ENCODE measurements at places on chromosomes 3 and 15.

DNA sequence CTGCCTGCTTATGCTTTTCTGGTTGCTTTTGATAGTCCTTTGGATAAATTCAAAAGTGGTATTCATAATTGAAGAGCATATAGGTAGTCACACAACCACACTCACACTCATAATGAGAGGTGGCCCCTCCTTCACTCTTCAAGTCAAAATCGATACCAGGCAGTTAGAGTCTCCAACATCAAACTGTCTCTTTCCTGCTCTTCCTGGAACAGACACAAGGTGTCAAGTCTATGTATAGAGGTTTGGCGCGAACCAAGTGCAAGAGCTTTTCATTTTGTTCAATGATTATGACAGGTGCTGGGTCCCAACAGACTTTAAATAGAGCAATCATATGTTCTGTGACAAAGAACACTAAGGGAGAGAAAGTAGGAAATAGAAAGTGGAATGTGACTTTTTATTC is 29.9 kb upstream of the RGMA start:
- no peak for DNase-seq

DNA sequence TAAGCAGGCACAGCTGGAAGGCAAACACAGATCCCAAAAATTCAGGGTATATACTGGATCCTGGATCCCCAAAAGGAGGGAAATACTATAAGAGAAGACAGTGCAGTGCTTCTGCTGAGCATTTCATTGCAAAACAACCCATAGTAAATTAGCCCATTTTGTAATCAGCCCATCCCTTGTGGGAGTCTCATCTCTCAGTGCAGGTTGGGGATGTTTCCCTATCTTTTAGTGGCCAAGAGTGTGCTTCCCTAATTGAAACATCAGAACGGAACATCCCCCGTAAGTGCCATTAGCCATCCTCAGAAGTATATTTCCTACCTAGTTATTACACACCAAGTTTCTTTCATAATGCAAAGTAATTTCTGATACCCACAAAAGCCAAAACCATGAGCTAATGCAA is 11.2 kb upstream of the MTMR14 start:
- no peak for DNase-seq

DNA sequence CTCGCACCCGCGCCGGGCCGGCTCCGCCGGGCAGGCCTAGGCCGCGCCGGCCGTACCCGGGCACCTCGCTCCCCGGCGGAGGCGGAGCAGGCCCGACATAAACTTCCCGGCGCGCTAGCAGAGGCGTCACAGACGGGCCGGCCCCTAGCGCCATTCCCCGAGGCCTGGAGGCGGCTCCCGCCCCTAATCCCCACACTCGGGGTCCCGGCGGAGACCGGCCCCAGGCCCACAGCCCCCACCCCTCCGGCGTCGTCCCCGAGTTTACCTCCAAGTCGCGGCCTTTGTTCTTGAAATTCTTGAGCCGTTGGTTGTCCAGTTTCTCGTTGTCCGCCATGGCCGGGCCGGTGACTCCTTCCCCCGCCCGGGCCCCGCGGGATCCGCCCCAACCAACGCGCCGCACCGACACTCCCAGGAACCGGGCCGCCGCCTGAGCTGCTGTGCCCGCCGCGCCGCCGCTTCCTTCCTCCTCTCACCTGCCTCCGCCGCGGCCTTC is 376 bp downstream of the KPNA4 start:
- no peak for DNase-seq

GRCh38 chr15:58627701-58628100 is 121.8 kb downstream of the ADAM10 start:
- DNase-seq = no peak

DNA sequence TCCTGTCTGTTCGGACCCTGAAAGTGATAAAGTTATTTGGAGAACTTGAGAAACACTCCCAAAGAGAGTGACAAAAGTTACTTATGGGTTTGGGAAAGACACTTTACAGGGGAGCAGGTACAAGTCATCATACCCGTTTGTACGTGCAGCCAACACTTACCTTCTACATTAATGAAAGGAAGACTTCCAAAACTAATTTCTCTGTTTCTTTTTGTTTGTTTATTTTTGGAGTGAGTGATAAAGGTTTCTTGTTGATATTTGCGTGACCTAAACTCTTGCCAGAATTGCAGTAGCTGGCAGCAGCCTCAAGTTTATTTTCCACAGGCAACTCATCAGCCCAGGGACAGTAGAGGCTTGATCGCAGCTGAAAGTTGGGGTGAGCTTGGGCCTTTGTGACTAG is 8.4 kb downstream of the ABHD2 start:
- DNase-seq = no peak

- peak; percentile 39 for DNase-seq
These were observed 121.0 kb downstream of the GREM1 start for GRCh38 chr15:32838820-32839219.

DNA sequence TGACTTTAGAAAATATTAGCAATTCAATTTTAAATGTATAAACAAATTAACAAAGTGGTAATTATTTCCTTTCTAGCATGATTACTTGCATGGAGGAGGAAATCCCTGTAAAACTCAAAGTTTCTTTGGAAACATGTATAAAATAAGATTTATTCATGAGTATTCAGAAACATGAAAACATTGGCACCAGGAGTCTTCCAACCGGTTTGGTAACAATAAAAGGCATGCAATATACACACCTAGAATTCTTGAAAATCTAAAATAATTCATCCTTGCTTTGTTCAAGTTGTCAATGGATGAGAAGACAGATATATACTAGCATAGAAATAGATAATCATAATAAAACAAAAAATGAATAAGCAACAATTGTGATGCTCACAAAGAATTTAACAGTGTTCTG is 76.4 kb downstream of the ZPLD1 start:
- no peak for DNase-seq

DNA sequence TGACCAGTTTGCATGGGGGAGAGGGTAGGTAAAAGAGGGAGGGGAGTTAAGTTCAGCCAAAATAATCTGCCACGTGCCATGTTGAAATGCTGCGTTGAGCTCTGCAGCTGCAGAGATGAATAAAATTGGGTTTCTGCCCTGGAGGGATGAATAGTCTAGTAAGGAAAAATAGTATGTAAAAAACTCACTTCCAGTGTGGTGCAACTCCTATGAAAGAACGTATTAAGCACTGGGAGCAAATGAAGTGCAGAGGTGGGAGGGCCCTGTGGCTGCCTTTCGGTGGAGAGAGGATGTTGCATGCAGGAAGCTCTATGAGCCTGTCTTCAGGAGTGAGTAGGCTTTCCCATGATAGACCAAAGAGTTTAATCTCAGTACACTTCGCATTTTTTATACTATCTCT is 8.6 kb downstream of the CEP63 start:
- DNase-seq = no peak

- no peak for DNase-seq
These were observed 325.8 kb downstream of the KCNH8 start for GRCh38 chr3:19473971-19474580.

DNA sequence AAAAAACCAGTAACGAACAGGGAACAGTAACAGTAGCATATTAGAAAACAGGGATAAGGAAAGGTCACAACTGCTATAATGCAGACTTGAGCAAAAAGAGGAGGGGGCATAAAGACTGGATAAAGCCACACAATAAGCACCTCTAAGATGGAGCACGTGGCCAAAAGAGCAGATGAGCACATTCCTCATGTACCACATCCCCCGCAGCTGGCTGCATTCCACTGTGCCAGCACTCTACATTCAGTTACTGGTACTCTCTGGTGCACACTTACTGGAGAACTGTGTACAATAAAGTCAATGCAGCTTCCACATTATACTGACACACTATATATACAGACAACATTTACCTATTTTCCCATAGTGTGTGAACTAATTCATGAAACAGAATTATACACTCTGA is 64.7 kb downstream of the UBE3A start:
- DNase-seq = no peak

DNA sequence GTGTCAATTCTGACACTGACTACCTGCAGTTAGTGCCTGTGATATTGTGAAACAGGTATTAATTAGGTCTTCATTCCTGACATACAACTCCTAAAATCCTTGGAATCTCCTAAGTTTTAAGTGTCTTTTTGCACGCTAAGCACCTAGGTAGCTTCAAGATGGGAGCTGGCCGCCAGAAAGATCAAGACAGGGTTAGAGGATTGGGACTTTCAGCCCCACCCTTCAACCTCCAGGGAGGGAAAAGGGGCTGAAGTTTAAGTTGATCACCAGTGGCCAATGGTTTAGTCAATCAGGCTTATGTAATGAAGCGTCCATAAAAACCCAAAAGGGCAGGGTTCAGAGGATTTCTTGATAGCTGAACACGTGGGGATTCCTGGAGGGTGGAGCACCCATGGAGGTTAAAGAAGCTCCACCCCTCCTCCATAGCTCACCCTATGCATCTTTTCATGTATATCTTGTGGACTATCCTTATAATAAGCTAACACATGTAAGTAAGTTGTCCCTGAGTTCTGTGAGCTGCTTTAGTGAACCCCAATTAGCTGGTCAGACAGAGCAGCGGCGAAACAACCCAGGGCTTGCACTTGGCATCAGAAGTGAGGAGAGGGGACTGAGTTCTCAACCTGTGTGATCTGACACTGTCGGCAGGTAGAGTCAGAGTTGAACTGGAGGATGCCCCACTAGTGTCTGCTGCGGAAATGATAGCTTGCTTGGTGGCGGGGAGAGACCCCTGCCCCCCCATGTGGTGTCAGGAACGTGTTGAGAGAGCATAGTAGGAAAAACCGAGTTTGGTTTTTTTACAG is 12.8 kb upstream of the SRP14 start:
- no peak for DNase-seq

GRCh38 chr3:179454887-179455286 is 3.6 kb upstream of the GNB4 start:
- no peak for DNase-seq

- no peak for DNase-seq
These were observed 37.2 kb downstream of the UBE2E2 start for GRCh38 chr3:23240171-23240785.

DNA sequence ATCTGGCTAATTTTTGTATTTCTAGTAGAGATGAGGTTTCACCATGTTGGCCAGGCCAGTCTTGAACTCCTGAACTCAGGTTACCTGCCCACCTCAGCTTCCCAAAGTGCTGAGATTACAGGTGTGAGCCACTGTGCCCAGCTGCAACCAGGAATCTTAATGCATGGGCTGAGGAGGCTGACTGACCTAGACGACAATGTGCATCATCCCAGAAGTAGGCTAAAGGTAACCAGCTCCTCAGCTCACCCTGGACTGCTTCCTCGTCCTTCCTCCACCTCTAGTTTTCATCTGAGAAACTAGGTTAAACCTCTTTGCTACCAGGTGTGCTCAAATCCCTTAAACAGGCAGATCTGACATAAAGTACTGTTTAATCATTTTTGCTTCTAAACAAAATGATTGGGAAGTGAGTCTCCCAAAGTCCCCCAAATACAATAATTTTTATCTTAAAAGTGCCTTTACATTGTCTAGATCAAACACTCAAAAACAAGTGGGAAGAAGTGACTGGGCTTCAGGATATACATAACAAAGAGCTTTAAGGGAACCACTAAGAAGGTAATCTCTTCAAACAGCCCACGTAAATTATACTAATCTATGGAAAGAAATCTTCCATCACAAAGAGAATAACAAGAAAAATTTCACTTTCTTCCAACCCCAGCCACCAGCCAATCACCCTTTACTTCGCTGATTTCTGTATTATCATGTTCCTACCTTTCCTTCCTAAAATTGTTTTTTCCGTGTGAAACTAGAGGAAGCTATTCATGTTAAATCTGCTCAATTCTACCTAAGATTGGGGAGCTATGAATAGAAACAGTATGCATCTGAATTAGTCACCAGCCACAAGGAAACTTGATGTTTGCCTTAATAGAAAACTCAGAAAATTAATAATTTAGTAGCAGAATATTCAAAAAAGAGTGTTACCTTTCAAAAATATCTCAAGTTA is 34.7 kb downstream of the IGF2BP2 start:
- DNase-seq = no peak

- no peak for DNase-seq
These were observed 121.7 kb downstream of the CHDH start for GRCh38 chr3:53724566-53724965.

DNA sequence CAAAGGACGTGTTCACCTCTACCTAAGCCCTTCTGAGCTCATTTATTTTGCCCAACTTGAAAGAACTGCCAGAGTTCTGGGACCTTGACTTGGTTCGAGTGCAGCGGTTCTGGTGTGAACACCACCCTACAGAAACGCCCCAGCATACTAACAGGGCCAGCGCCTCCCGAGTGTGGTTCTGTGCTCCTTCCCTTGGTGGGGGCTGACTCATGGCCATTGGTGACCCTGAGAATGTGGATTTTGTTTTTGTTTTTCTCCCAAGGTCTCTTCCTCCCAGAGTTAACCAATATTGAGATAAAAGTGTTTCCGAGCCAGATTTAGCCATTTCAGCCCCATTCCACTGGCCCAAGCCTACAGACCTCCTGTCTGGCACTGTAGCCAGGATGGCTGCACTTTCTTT is 27.9 kb downstream of the SEMA7A start:
- no peak for DNase-seq
